ENCODE measurements at places on chromosomes 3 and 15.

DNA sequence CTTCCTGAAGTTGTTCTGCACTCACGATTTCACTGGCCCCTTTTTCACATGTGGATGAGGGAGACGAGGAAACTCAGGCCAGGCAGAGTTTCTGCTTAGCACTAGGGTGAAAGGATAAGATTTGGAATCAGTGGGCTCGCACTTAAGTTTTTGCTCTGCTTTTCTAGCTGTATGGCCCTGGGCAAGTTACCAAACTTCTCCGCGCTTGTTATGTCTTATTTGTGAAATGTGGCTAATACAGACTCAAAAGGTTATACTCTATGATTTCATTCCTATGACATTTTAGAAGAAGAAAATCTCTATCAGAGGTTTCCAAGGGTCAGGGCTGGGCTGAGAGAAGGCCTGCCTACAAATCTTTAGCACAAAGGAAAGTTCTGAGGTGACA is 191.9 kb upstream of the LRIG1 start:
- no peak for DNase-seq

GRCh38 chr3:126972866-126973265 is 10.0 kb upstream of the PLXNA1 start:
- no peak for DNase-seq

DNA sequence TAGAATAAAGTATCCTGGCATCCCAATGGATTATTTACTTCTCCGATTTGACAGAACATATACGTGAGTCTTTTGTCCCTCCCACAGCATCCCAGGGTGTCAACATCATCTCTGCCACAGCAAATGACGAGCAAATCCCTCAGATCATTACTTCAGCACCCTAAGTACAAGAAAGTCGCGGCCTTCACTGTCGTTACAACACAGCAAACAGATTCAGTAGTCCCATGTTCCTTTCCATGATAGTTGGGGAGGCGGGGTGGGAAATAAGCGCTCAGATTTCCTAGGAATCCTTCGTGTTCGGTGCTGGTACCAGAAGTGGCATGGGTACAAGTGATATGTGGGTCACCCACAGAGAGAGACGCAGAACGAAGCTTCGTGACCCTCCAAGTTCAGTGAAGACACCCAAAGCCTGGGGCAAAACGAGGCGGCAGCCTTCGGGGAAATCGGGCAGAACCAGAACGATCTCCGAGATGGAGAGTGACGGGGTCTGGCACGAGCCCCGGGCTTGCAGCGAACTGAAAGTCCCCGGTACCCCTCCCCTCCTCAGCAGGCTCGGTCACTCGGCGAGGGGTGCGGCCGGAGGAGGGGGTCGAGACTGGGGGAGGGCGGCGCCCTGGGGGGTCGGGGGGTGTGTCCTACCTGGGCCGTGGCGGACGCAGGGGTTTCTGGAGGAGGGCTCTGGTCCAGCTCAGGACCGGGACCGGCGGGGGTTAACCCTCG is 619 bp downstream of the TTBK2 start:
- peak; percentile 52 for DNase-seq

- no peak for DNase-seq
Observed at GRCh38 chr3:105830836-105831235, 38.0 kb downstream of the CBLB start.

- DNase-seq: no peak
Observed at GRCh38 chr15:38377636-38378035, 76.3 kb upstream of the FAM98B start.

GRCh38 chr3:162143180-162143579 is 646.6 kb downstream of the OTOL1 start:
- no peak for DNase-seq

Data from activated CD4-positive, alpha-beta T cell treated with anti-CD3 and anti-CD28 coated beads for 36 hours (primary cell).